ENCODE measurements at places on chromosomes 5 and 9. TPM values are rescaled to one million over a fixed set of nuclear protein-coding genes. Genes with fewer than 3 reads are reported as not detected.

RNF44 gene
- total RNA-seq, result 54.6 TPM

FYB1 gene
- total RNA-seq, result 84.2 TPM

RAD1 gene
- 41.3 TPM for total RNA-seq

DNA sequence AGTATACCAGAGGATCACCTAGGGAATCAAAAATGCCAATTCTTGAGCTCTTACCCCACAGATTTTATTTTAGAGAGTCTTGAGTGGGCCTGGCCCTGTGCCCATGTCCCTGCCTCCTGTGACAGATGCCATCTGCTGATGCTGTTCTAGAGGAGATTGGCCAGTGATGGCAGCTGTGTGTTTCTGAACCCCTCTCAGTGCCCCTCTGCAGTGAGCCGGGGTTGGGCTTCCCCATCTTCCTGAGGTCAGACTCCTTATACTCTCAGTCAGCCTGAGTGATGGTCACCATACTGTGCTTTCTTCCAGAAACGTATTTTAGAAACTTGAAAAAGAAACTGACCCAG is 6.1 kb downstream of the PTCD2 start:
- H3K36me3 ChIP-seq, result peaks cover 8% of the 10 kb centered on the region
- no peaks in the 10 kb centered on the region for H3K27me3 ChIP-seq
- no peak overlapping the region for H3K27ac ChIP-seq
- H3K4me3 ChIP-seq, result no peak overlapping the region
- H3K4me1 ChIP-seq, result no peaks in the 10 kb centered on the region
- DNase-seq, result no peak

GRCh38 chr5:140220032-140220697 is 45.2 kb downstream of the CYSTM1 start:
- H3K4me1 ChIP-seq, result no peaks in the 10 kb centered on the region
- no peaks in the 10 kb centered on the region for H3K36me3 ChIP-seq
- no peaks in the 10 kb centered on the region for H3K27me3 ChIP-seq
- no peak overlapping the region for H3K27ac ChIP-seq

GRCh38 chr9:68794898-68795297 is 89.9 kb downstream of the PIP5K1B start:
- no peak for DNase-seq
- no peak overlapping the region for H3K4me3 ChIP-seq
- H3K27ac ChIP-seq, result no peak overlapping the region
- no peaks in the 10 kb centered on the region for H3K27me3 ChIP-seq
- H3K36me3 ChIP-seq, result no peaks in the 10 kb centered on the region
